ENCODE measurements at places on chromosomes 2 and 18.

DNA sequence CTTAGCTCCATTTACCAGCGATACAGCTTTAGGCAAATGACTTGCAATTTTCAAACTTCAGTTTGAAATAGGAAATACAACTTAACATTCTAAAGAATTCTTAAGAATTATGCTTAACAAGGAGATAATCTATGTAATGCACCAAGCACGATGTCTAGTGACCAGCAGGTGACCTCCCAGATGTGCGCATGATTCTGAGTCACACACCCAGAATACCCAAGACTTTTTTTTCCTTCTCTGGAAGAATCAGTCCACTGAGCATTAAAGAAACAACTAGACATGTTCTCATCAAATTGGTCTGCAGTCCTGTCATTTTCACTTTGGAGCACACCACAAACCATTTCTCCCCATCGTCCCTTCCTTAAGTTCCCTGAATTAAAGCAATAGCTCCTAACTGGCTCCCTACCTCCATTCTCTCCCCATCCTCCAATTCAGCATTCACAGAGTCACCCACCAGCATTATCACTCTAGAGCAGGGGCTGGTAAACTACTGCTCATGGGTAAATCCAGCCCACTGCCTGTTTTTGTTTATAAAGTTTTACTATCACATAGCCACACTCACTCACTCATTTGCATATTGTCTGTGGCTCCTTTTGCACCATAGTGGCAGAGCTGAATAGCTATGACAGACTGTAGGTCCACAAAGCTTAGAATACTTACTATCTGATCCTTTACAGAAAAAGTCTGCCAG, 13.2 kb downstream of the EVA1A start:
- DNase-seq = no peak

DNA sequence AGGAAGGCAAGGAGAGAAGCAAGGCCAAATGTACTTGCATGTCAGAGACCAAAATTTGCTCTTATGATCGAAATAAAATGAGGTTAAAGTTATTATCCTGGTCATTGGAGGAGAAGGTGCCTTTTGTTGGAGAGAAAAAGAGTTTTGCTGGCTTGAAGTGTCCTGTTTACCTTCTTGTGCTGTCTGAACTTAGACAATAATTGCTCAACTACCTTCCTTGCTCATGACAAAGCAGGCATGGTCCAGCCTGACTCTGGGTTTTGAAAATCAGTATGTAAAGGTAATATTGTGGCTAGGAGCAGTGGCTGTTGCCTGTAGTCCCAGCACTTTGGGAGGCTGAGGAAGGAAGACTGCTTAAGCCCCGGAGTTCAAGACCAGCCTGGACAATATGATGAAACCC, 89.1 kb downstream of the MEIS1 start:
- DNase-seq = no peak

- DNase-seq = no peak
Measured at GRCh38 chr2:99860720-99861375, 281.5 kb downstream of the AFF3 start.

DNA sequence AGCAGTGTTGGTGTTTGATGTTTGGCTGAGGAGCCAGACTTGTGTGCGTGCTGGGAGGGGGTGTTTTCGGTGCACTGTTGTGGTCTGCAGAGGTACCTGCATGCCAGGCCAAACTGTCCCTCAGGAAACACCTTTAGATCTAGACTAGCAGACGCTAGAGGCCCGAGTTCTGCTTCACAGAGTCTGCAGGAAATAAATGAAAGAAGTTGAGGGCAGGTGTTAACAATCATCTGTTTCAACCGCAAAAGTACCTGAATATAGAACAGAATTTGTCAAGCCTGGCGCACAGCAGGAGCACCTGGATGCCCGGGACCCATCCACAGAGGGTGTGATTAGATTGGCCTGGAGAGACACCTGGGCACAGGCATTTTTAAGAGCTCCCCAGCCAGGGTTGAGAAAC, 40.5 kb upstream of the REL start:
- DNase-seq = peak; percentile 82

GRCh38 chr2:30935795-30936194, 128.5 kb upstream of the CAPN13 start:
- no peak for DNase-seq

DNA sequence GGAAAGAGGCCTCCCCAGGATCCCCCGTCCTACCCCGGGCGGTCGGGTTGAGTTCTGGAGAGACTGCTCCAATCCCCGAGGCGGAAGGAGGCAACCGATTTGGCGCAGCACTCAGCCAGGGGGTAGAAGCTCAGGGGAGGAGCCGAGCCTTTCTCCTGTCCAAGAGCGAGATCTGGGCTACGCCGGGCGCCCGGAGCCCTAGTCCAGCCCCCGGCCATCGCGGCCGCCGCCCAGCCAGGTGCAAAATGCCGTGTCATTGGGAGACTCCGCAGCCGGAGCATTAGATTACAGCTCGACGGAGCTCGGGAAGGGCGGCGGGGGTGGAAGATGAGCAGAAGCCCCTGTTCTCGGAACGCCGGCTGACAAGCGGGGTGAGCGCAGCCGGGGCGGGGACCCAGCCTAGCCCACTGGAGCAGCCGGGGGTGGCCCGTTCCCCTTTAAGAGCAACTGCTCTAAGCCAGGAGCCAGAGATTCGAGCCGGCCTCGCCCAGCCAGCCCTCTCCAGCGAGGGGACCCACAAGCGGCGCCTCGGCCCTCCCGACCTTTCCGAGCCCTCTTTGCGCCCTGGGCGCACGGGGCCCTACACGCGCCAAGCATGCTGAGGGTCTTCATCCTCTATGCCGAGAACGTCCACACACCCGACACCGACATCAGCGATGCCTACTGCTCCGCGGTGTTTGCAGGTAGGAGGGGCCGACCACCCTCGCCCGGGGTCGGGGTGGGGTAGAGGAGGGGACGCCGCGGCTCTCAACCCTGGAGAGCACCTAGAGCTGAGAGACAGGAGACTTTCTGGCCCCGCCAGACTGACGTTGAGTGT, at the start of gene DYSF:
Gene DYSF (plus strand): TSS at position 158 of the 817 bp plus-strand sequence.
- no peak for DNase-seq

GRCh38 chr2:11398750-11399437, 54.5 kb upstream of the ROCK2 start:
- no peak for DNase-seq

- no peak for DNase-seq
Measured at GRCh38 chr2:178394859-178395258, 56.1 kb downstream of the PRKRA start.

DNA sequence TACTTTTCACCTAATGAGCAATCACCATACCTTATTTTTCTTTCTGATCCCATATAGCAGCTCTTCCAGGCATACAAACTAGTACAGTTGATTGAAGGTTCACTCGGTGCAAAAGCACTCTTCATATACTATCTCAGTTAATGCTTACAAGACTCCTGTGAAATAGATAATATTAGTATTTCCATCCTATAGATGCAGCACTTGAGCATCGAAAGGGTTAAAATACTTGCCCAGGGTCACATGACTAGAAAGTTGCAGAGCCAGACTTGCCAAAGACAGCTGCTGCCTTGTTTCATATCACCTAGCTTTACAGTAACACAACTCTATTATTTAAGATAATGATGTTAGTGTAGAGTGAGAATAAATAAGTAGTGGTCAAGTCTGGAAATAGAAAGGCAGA, 466.0 kb upstream of the TNP1 start:
- DNase-seq = no peak

GRCh38 chr2:237876951-237877491, 17.6 kb downstream of the RAMP1 start:
- DNase-seq = no peak

- no peak for DNase-seq
Measured at GRCh38 chr2:207042841-207043240, 103.5 kb downstream of the CPO start.

- DNase-seq = no peak
Measured at GRCh38 chr2:177326005-177326404, 61.5 kb upstream of the NFE2L2 start.

GRCh38 chr2:67835266-67835665, 227.5 kb downstream of the C1D start:
- no peak for DNase-seq

DNA sequence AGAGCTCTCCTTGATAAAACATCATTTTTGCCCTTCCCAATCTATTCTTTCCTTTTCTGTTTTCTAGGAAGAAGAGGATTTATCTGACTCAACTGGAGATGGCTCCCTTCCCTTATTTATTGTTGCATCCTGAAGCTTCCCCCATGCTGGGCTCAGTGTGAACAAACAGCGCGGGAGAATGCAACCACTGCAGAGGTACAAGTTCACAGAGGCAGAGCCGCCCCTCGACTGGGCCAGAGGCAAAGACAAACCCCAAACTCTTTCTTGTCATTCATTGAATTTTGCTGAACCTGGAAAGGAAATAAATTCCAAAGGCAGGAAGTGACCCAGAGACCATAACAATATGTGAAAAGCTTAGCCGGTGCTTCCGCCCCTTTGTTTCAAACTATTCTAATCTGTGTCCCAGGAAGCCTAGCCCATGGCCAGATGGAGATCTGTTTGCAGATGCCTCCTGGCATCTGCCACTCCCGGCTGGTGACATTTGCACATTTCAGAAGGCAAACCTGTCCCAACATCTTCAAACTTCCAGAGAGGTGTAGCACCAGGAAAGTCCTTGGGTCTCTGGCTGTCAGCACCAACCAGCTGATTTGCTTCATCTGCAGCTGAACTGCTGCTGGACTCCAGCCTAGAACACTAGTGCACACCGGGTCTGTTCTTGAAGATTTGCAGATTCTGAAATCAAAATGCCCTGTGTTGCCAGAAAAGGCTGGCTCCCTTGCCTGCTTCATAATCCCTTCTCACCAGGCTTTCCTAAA, 79.4 kb upstream of the MAP4K3 start:
- no peak for DNase-seq

Data from naive B cell (primary cell).